Stimulated activated CD8-positive, alpha-beta memory T cell treated with anti-CD3 and anti-CD28 coated beads, Interleukin-7, amount 100 ng/mL, for 1 hour (primary cell): ENCODE measurements at places on chromosomes 3 and 15.

- no peak for DNase-seq
These were observed 20.1 kb downstream of the OSBPL10 start for GRCh38 chr3:31960793-31961431.

GRCh38 chr3:82628385-82629014, 867.1 kb upstream of the GBE1 start:
- DNase-seq = no peak

- DNase-seq = peak; percentile 39
These were observed 394.5 kb upstream of the DPPA4 start for GRCh38 chr3:109731639-109732473.

DNA sequence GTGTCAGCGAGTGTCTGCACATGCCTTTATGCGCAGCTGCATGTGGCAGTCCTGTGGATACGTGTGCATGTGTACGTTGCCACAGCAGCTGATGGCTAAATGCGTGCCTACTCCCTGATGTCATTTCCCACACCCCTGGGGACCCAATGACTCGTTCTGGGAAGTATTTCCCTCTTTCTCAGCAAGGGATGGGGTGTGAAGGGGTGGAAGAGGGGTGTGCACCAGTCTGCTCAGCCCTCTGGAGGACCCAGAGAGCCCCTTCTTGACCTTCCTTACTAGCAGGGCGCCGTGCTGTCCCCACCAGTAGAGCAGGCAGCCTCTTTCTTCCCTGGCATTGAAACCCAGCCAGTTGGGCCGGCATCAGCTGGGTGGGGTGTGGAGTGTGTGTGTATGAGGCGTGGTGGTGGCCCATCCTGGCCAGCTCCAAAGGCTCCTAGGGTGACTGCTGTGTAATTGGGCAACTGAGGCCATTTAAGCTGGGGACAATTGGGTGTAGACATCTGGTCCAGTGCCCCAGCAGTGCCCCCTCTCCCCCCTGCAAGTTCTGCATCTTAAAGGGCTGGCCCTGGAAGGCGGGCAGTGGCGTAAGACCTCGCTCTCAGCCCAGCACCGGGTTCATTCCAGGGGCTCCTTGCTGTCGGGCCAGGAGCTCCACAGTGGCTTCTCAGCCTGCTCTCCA, 19.2 kb downstream of the SNX33 start:
- no peak for DNase-seq

- DNase-seq = no peak
These were observed 397.7 kb upstream of the EPHA6 start for GRCh38 chr3:96416549-96417255.

DNA sequence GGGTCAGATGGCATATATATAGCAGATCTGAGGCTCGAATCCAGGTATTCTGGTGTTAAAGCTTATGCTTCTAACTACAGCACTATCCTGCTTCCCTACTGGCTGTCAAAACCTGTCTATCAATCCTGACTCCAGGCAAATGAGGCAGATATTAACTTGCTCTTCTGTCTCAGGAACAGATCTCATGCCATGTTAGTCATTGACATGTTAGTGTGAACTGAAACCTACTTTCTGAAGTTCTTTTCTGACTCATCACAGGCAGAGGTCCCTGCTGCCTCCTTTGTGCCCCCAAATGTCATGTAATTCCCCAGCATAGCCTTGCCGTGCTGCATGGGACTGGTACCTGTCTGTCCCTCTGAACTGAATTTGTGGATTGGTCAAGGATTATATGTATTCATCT, 125.0 kb upstream of the SMAD3 start:
- no peak for DNase-seq

DNA sequence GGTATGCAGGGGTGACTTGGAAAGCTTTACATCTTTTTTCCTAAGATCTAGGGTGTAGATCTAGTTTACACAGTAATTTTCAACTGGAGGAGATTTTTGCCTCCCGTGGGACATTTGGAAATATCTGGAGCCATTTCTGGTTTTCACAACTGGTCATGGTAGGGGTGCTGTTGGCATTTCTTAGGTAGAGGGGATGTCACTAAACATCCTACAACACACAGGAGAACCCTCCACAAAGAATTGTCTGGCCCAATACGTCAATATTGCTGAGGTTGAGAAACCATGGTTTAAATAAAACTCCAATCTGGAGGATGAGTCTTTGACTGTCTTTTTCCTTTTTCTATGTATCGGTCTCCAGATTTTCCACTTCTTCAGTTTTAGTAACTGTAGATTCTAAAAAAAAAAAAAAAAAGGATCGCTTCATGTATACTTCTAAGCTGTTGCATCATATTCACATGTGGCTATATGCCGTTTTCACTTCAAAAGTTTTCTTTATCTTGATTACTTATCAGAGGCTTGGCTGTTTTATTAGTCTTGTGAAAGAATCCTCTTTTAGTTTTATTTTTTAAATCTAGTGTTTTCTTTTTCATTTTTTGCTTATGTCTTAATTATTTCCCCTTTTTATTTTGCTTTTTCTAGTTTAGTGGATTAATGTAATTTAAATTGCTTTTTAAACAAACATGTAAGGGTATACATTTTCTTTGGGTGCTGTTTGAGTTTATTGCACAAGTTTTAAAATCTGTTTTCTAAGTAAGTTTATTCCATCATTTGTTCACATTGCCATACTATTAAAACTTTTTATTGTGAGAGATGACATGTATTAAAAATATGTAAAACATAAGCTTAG, 21.2 kb downstream of the UBE2Q2 start:
- no peak for DNase-seq

- no peak for DNase-seq
These were observed 14.1 kb upstream of the CXCR6 start for GRCh38 chr3:45929042-45929679.

- no peak for DNase-seq
These were observed 452 bp upstream of the SV2B start for GRCh38 chr15:91099616-91099994.

GRCh38 chr15:71937650-71938311, 127.4 kb downstream of the NR2E3 start:
- no peak for DNase-seq

- DNase-seq = no peak
These were observed 133.6 kb downstream of the ATP8B4 start for GRCh38 chr15:49985463-49985862.

GRCh38 chr3:55480911-55481743, 6.0 kb downstream of the WNT5A start:
- no peak for DNase-seq

- DNase-seq = no peak
These were observed 78.3 kb upstream of the ALDH1A3 start for GRCh38 chr15:100801256-100801900.

DNA sequence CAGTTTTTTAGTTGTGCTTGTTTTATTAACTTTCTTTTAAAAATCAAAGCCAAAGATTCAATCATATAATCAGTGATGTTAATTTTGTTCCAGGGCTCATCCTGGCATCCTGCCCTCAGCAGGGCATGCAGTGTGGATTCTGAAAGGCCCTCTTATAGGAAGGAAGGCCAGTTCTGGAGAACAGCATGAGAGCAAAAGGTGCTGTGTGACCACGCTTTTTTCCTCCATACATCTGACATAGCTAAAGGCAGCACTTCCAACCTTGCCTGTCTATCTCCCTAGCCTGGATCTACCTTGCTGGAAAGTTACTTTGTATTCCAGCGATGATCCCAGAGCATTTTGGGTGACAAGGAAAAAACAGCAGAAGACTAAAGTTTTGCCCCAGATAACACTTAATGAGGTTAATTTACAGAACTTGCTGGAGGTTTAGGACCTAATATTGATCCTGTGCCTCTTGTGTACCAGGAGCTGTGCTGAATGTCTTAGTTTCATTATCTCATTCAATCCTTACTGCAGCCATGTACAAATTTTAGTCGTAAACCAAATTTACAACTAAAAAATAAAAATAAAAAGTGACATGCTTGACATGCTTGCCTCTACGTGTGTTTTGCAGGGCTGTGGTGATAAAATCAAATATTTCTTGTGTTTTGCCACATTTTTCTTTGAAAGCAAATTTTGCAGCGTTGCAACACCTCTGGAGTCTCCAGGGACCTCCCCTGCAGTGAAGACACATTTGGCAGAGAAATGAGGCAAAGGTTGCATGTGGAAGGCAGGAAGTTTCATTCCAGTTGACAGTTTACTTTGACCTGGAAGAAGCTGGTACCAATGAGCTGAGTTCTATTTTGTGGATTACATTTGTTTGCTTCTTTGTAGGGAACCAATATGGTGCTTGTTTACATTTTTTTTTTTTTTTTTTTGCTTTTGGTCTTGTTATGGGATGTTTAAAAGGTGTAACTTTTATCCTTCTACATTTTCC, 13.2 kb downstream of the IL1RAP start:
- DNase-seq = no peak
